ENCODE measurements at places on chromosomes 4 and X. TPM values are rescaled to one million over a fixed set of nuclear protein-coding genes. Genes with fewer than 3 reads are reported as not detected.
A peak's percentile ranks its signal among the peaks of the same experiment; 100 is the strongest.

ZNF711 gene
- 0.12 TPM for total RNA-seq

DNA sequence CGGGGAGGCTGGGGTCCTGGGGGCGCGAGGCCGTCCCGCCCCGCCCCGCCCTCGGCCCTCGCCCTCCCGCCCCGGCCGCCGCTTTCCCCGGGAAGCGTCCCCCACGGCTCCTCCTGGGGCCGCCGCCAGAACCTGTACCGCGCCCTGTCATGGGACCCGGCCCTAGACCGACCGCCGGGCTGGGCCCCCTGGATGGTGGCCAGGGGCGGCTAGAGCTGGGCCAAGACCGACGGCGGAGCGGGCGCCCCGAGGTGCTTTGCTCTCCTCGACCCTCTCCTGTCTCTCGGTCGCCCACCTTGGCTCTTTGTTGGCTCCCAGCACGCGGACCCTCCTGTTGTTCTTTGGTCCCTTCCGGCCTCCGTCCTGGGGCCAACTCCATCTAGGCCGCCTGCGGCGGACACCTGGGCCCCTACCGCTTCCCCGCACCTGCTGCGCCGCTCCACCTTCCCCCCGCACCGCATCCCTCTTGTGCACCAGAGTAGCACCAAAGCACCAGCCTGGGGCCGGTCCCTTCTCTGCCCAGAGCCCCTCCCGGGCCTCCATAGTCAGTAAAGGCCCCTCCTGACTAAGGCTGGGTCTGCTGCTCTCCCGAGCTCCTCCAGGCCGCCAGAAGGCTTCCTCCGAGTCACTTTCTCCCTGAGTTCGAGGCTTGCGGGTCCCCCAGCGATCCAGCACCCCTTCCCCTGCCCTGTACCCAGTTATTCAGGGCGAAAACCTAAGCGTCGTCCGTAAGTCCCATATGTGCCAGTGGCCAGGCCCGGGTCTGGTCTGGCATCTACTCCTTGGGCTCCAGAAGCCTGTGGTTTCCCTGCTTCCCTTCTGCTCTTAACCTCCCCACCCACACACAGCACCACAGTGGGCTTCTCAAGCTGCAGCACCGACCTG, 587 bp downstream of the TACC3 start:
- DNase-seq, result no peak

GRCh38 chrX:24491741-24492140, 26.7 kb downstream of the PDK3 start:
- no peak for DNase-seq

GRCh38 chr4:138263247-138263816, 21.2 kb upstream of the SLC7A11 start:
- no peak for DNase-seq

- peak; percentile 29 for DNase-seq
These were observed at the start of gene ADAMTS3 for GRCh38 chr4:72568959-72569718. TSS of gene ADAMTS3 (minus strand) at chr4:72569221. CDS start at chr4:72568762, 459 bp downstream.

RHOH gene
- total RNA-seq, result not detected

DNA sequence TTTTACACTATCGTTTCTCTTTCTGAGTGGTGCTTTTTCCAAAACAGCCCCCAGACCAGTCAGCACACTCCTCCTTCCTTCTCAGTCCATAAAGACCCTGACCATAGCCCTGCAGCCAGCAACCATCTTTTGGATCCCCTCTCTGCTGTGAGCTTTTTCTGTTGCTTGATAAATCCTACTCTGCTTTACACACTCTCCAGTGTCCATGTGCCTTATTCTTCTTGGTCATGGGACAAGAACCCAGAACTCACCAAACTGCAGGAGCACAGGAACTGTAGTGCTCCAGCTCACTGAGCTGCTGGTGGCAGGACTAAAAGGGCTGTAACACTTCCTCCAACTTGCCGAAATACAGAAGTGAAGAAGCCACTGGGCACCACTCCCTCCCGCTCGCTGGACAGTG, 32.5 kb downstream of the COX18 start:
- DNase-seq, result no peak

HGFAC gene
- not detected for total RNA-seq

DNA sequence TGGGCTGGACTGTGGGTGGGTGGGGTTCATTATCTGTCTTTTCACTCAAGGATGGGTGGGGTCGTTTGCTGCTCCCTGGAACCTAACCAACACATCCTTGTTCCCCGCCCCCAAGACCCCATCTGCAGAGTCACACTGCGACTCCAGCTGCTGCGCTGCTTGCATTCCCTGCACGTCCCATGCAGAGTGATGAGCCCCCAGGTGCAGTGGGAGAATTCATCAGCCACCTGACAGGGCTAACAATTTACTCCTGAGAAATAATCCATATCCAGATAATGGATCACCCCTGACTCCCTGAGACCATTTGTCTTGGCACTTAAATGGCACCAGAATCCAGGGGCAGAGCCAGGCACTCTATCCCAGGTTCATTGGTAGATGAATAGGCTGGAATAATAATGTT, 12.4 kb upstream of the ARHGAP36 start:
- DNase-seq, result no peak

DNA sequence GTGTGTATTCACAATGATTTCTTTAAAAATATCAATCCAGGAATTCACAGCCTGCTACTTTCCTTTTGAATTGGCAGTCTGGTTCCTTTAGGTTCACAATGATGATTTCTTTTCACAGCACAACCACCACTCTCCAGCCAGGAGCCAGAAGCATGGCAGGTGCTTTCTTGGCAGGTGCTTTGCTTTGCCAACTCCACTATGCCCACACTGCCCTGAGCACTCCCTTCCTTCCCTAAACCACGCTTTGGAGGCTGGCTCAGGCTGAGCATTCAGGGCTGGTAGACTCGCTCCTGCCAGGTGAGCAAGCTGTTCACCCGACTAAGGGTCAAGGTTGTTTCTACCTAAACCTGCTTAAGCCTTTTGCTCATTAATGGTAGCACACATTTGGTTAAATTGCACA, 184.5 kb downstream of the SH3KBP1 start:
- no peak for DNase-seq

DNA sequence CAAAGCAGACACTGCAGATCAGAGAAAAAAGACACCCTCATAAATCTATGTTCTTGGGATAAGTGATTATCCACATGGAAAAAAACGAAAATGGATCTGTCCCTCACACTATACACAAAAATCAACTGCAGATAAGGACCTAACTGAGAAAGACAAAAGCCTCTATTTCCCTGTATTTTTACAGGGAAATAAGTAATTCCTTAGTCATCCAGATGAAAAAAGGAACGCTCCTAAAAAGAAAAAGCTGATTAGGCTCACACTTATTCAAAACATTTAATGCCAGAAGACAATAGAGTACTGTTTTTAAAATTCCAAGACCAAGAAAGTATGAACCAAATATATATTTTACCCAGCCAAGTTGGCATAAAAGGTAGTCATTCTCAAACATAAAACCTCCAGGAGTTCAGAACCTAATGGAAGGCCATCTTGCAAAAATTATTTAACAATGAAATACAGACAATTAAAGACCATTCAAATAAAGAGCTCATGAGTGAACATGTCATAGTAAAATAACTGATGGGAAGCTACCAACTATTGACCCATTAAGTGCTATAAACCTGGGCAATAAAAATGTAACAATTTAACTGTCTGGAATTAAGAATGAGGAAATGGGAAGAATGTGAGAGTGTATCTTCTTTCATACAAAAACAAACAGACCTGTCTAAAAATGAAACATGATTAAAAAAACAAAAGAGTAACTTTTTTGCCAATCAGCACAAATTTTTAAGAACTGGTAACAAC, 20.4 kb downstream of the PAPSS1 start:
- no peak for DNase-seq

DNA sequence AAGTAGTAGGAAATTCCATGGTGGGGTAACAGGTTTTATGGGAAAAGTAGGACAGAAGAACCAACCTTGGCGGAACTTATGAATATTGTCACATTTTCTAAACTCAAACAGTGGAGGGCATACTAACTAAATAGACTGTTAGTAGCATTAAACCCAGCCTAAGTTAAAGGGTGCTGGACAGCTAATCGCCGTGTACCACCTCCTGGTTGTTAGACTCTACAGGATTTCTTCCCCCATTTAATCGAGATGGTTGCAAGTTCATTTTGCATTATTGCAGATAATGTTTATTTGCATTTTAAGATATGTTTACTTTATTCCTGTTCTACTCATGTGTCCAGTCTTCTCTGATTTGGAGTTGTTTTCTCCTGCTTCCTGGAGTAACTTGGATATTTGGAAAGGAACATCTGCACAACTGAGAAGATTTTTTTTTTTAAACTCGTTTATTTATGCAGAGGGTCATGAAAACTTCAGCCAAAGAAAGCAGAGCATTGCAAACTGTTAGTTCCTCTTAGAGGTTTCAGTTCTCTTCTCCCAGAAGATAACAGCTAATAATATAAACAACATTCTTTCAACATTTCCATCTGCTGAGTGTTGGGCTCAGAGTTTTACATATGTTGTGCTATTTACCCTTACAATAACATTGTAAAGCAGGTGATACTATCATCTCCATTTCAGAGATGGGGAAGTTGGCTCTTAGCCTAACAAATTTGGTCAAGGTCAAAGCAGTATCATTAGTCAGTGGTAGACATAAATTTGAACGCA, 51.5 kb upstream of the TBC1D9 start:
- DNase-seq, result no peak

GRCh38 chrX:94676285-94676684, 1002.3 kb downstream of the FAM133A start:
- no peak for DNase-seq

GRCh38 chrX:116272322-116272721, 101.8 kb downstream of the AGTR2 start:
- peak; percentile 88 for DNase-seq

MAGT1 gene
- total RNA-seq, result 130 TPM

CFAP299 gene
- total RNA-seq, result not detected

- DNase-seq, result peak; percentile 76
These were observed at the start of gene TCEAL9 for GRCh38 chrX:103356130-103356798. TSS of gene TCEAL9 (plus strand) at chrX:103356506. CDS start at chrX:103357685, 1,179 bp downstream.

FATE1 gene
- total RNA-seq, result not detected

DNA sequence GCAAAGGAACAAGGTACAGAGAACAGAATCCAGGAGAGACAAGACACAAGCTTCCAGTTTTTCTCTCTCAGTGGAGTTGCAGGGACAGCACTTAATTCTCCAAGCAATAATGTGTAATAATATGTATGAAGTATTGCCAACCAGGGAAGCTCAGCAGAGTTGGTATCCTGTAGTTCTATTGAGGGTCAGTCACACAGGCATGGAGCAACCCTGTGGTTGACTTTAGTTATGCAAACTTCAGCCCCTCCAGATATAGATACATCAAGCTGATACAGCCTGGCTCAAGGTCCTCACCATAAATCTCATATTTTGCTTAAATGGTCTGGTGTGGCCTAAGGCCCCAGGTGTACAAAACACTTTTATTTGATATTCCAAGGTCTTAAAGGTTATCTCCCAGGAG, 248.6 kb upstream of the EPHA5 start:
- no peak for DNase-seq

DNA sequence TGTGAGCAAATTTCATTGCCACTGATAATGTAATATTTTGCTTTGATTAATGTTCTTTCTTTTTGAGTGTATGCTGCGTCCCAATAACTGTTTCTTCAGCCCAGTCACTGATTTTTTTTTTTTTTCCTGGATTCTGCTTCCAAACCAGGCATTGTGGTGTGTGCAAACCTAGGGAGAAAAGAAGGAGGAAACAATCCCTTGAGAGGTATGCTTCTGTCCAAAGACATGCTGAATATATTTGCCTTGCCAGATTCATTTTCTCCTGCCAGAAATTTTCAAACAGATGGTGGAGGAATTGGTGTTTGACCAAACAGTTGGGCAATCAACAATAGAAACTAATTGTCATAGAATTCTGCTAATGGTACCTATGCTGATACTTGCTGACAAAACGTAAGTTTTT, 753.6 kb downstream of the RPA4 start:
- no peak for DNase-seq

DNA sequence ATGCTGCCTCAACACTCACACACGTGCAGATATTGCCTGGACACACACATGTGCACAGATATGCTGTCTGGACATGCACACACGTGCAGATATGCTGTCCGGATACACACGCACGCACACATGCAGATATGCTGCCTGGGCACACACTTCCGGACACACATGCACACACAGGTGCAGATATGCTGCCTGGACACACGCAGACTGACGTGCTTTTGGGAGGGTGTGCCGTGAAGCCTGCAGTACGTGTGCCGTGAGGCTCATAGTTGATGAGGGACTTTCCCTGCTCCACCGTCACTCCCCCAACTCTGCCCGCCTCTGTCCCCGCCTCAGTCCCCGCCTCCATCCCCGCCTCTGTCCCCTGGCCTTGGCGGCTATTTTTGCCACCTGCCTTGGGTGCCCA, 14.7 kb downstream of the FGFRL1 start:
- DNase-seq, result no peak

- DNase-seq, result no peak
These were observed 87.3 kb downstream of the CAMK2D start for GRCh38 chr4:113674251-113674650.

GRCh38 chr4:12421364-12421763, 992.7 kb upstream of the HS3ST1 start:
- DNase-seq, result no peak

COMMD8 gene
- total RNA-seq, result 64.3 TPM

DNA sequence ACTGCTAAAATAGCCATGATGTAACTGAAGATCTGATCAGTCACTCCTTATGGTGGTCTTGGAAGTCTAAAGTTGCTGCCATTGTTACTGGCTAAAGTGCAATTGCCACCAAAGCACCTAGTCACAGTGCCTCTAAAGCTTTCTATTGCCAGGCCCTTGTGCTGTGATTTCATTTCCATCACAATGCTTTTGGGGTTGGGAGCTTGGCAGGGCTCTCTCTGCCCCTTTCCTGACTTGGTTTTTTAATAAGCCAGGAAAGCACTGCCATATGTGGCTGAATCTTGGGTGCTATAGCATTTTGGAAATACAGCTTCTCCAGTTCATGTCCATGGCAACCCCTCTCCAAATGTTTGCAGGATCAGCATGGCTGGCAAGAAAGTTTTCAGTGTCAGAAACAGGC, 1712.4 kb upstream of the TENM3 start:
- no peak for DNase-seq

DCAF4L1 gene
- not detected for total RNA-seq

GRCh38 chr4:169583563-169583962, 28.8 kb downstream of the NEK1 start:
- DNase-seq, result no peak

MYL5 gene
- 3.2 TPM for total RNA-seq

DNA sequence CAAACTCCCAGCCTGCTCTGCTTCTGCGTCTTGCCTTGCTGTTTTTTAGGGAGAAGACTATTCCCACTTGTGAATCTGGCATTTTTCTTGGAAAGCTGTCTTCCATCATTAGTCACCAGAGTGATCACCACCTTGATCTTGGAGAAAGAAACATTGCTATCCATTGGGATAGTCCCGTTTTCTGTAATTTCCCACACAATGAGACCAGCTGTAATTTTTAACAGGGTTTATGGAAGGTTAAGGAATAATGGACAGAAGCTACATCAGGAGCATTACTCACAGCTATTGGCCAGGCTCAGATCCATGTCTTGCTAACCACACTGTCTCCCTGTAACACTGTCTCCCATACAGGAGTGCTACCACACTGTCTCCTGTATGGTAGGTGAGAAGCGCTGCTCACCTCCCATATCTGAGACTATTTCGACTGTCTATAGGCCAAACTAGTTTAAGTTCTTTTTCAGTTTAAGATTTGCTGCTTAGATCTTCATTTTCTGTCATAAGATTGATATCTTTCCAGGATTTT, 523.0 kb downstream of the SPRY1 start:
- no peak for DNase-seq

GRCh38 chrX:19718642-19719041, 168.8 kb downstream of the SH3KBP1 start:
- no peak for DNase-seq

RTL9 gene
- 0.39 TPM for total RNA-seq

- DNase-seq, result no peak
These were observed 139.1 kb downstream of the KDR start for GRCh38 chr4:54986095-54986846.

Data from RPMI7951 (cell line).